Uterus (tissue), 4 donors: ENCODE measurements at places on chromosomes 5 and 9.
A peak's percentile ranks its signal among the peaks of the same experiment; 100 is the strongest.

DNA sequence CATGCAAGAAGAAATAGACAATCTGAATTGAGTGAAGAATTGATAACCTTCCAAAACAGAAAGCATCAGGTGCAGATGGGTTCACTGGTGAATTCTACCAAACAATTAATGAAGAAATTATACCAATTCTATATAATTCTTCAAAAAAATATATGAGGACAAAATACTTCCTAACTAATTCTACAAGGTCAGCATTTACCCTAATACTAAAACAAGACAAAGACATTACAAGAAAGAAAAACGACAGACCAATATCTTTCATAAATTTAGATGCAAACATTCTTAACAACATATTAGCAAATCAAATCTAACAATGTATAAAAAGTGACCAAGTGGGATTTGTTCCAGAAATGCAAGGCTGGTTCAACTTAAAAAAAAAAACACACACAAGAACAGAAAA is 183.9 kb downstream of the BARX1 start:
- DNase-seq = no peak

DNA sequence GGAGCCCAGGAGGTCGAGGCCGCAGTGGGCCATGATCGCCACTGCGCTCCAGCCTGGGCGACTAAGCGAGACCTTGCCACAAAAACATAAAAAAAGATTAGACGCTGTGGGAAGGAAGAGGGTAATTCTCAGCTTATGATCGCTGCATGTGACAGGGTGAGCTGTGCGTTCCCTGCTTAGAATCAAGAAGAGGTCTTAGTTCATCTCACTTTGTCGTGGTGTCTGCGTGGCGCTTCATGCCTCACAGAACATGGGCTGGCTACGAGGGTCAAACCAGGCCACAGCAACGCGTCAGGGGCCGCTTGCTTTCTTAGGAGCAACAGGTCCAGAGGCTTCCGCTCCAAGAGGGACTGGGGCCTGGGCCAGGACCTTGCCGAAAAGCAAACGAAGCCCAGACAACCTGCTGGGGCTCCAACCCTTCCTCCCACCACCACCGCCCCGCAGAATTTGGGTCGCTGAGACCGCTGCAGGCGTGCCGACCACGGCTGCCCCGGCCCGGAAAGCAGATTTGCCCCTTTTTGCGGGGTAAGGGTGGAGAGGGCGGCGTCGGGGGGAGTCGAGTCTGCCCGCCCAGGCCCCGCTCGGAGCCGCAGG is 10.0 kb upstream of the GRIN1 start:
- DNase-seq = no peak

DNA sequence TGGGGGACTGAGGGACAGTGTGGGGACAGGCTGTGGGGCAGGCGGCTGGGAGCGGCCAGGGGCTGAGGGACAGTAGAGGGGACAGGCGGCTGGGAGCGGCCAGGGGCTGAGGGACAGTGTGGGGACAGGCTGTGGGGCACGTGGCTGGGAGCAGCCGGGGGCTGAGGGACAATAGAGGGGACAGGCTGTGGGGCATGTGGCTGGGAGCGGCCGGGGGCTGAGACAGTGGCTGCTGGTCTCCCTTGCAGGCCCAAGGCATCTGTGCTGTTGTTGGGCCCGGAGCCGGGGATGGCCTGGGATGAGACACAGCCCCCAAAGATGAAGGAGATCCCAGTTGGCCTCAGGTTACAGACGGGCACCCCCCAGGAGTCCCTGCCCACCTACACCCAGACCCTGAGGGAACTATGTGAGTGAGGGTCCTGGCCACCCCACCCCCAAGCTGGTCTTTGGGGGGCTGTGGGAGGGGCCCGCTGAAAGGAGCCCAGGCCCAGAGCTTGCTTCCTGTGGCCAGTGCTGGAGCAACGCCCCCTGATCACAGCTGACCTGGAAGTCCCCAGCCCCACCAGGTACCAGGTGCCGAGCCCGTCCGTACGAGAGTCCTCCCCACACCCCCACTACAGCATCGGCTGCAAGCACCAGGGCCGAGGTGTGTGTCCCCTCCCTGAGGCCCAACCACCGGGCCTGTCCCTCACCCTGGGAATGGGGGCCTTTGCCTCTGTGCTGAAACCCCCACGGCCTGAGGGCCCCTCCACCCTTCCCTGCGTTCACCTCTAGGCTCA is 593 bp downstream of the STPG3 start:
- no peak for DNase-seq

DNA sequence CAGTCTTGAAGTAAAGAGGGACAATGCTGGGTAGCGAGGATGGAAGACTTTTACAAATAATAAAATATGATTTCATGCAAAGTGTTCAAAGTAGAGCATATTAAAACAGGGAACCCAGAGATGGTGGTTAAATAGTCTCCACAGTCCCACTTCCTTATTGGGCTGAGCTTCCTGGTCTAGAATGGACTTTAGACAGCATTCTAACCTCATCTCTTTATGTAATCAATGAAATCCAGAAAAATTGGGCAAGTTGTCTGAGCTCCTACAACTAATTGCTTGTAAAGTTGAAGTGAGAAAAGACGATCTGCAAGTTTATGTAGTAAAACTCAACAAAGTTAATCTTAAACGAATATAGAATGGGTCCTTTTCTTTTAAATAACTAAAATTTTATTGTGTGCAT is 328.9 kb downstream of the PJA2 start:
- DNase-seq = no peak

DNA sequence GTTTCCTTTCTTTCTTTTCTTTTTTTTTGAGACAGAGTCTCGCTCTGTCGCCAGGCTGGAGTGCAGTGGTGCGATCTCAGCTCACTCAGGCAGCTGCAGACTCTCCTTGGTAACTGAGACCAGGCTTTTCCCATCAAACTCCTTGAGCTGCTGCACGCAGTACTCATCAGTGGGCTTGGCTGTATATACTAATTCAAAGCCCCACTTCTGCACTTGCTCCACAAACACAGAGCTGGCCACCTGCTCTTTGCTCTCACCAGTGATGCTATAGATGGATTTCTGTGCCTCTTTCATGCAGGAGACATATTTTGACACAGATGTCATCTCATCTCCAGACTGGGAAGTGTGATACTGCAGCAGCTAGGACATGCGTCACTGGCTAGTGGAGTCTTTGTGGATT is 252.7 kb downstream of the AP3B1 start:
- DNase-seq = no peak

- no peak for DNase-seq
Observed at GRCh38 chr5:5330728-5331452, 91.6 kb upstream of the ICE1 start.

- DNase-seq = no peak
Observed at GRCh38 chr9:122955961-122956360, 15.1 kb downstream of the RABGAP1 start.

- DNase-seq = peak; percentile 68
Observed at GRCh38 chr9:130682421-130683121, 11.0 kb upstream of the EXOSC2 start.

DNA sequence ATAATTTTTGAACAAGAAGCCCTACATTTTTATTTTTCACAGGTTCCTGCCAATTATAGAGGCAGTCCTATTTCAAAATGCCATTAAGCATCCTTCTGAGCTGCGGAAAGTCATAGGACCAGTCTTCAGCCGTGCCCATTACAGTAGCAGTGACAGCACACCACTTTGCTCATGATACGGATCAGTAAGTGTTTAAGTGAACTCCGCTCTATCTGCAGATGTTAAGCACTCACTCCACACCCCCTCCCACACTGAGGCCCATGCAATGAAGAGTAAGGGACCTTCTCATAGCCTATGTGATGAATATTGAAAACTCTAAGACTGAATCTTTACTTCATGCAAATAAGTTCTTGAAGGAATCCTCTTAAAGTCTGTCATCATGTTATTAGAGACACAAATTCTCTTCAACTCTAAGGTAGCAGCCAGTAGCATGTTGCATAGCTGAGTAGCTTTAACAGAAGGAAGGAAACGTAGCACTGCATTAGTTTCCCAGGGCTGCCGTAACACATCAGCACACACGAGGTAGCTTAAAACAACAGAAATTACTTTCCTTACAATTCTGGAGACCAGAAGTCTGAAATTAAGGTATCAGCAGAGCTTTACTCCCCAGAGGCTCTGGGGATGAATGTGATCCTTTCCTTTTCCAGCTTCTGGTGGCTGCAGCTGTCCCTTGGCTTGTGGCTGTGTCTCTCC is 20.3 kb upstream of the TAF11L2 start:
- no peak for DNase-seq

DNA sequence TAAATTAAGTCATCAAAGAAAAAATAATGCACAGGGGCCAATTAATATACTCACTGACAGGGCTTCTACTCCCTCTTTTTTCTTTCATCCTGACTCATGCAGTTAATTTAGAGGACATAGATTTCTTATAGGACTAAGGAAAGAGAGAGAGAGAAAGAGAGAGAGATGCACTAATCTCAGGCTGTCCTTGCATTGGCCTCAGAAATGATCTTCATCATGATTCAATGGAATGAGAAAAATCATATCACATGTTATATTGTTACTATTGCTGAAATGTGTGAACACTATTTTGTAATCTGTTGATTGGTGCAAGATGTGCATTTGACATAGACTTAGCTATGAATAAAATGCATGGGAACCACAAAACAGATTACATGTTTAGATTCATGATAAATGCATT is 608.3 kb upstream of the NUDT12 start:
- no peak for DNase-seq

DNA sequence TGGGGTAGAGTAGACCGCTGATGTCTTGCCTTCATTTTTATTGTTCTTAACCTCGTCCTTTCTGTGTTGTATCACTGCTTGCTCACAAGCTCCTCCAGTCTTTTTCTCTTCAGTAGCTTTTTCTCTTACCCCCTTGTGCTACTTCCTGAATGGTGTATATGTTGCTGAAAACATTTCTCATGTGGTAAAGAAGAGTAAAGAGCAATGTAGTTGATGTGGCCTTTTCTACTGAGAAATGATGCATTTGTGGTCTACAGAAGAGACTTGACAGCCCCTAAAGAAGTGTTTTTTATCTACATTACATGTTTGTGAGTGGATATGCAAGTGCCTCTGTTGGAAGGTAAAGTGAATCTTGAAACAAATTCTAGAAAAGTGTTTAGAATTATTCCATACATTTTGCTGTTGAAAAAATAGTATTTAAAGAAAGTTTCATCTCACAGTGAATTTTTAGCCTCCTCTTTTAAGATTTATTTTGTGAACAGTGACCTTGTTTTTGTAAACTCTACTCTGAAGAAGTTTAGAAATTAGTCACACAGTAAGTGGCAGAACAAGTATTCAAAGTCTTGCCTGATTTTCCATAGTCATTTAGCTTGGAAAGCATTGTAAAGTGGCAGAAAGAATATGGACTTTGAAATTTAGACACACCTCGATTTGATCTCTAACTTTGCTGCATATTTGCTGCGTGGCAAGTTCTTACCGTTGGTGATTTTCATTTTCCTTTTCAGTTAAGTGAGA is 17.4 kb downstream of the CDC42SE2 start:
- no peak for DNase-seq

DNA sequence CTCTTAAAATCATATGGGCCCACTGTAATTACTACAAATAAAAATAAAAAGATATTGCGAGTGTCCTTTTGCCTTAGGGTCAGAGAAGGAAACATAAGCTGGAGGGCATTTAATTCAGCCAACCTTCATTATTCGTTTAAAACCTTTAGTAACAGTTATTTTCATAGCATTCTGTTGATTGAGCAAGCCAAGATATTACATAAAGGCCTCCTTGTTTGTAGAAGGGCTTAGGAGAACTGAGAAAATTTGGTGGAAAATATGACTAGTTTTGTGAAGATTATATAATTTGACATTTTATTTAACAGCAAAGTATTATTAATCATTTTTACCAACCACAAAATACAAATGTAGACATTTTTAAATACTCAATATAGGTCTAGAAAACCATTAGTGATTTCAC is 62.2 kb downstream of the COX7C start:
- no peak for DNase-seq

DNA sequence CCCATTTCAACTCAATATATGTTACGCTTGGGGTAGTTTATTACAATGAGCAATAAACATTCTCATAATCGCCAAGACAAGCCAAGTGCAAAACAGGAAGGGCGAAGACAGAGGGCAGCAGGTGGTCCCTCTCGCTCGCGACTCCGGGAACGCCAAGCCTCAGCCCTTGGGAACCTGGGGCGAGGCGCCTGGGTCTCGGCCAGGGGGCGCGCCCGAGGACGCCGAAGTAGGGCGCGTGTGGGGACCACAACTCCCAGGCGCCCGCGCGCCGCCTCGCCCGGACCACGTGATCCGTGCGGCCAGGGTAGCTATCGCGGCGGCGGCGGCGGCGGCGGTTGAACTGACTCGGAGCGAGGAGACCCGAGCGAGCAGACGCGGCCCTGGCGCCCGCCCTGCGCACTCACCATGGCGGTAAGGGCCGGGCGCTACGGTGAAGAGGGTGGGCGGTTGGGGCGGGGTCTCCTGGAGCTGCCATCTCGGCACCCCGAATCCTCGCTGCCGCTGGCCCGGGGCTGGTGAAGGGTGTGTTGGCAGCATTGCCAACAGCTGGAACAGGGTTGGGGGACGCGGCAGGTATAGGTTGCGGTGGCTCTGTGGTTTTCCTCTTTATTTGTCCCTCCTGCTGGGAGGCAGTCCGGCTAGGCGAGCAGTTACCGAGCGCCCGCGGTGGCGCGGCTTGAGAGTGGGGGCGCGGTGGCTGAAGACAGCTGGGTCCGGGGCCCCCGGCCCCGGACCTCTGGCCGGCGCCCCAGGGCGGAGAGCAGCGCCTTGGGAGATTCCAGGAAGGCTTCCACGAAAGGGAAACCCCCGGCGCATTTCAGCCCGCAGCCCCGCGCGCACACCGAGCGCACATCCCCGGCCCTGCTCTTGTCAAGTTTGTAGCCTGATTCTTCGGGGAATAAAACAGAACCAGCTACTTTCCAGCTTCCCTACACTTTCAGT is at the start of gene SLC31A2:
Gene SLC31A2, plus strand, starts transcription at position 338 of the 942 bp plus-strand sequence. Its CDS starts 68 bp downstream, at position 406.
- DNase-seq = peak; percentile 84

- no peak for DNase-seq
Observed at GRCh38 chr5:71939452-71940230, 167.6 kb upstream of the MAP1B start.

- DNase-seq = no peak
Observed at GRCh38 chr9:99058964-99059921, 45.7 kb upstream of the TGFBR1 start.

- no peak for DNase-seq
Observed at GRCh38 chr9:90306158-90306557, 336.5 kb downstream of the DIRAS2 start.
